EL (cell line): ENCODE measurements at places on chromosomes 7 and 10.
A peak's percentile ranks its signal among the peaks of the same experiment; 100 is the strongest.

DNA sequence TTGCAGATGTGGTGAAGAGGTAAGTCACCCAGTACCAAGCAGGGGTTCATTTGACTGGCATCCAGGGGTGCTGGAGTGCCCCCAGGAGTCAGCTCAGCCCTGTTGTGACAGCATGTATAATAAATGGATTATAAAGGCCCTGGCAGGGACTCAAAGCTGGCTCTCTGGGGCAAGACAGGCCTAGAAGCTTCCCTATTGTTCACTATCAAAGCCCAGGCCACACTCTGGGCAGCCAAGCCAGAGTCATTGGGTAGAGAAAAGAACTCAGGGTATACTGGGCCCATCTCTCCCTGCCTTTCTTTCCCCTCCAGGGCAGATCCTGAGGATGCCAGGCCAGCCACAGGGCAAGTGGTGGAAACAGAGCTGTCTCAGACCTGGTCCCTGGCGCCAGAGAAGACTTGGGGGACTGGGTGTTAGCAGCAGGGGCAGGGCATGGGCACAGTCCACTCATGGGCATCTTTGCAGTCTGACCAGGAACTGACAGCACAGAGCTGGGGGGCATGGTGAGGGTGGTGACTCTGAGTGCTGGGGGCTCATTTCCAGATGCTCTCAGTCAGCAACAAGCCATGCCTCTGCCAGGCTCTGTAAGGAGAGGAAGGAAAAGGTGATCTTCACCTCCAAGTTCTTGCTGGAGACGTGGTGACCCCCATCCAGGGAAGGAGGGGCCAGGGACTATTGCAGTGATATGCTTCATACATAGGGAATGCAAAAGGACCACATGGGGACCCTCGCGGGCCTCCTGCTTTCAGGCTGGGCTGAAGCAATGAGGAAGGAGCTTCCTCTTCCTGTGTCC, 11.7 kb downstream of the RBP3 start:
- DNase-seq: no peak

- DNase-seq: peak; percentile 32
Measured at GRCh38 chr7:29557954-29558353, 5.7 kb upstream of the PRR15 start.

DNA sequence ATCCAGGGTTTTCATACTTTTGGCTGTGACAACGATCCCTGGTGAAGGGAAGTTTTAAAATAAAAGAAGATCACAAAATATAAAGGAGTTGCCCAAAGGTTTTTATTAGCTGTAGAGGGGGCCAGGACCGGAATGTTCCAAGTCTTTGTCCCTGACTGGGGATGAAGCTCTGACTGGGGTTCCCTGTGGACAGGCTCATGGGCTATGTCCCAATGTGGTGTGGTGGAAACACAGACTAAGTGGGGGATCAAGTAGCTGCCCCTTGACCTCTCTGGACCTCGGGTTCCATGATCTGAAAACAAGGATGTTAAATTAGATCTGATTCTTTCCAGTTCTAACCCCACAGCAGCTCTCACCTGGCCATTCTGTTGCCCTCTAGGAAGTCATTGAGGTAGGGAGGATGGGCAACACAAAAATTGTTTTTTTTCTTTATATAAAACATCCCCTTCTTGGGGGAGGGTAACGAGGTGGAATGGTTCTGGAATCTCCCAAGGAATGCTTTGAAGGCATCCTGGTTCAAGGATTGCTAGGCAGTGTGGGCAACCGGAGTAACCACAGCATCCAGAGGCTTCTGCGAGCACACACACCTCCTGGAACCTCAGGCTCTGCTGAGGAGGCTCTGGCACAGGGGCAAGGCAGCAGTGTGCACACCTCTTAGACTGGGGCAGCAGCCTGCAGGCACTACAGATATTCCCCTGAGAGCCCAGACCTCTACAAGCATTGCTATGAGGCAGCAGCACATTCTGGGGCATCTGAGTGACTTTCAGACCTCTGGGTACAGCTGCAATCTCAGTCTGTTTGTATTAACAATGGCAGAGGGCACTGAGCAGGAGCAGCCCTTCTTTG, 21.4 kb upstream of the CRYGN start:
- no peak for DNase-seq

- no peak for DNase-seq
Measured at GRCh38 chr10:76049581-76050290, 618.3 kb downstream of the LRMDA start.

- no peak for DNase-seq
Measured at GRCh38 chr7:150657526-150657925, 25.3 kb upstream of the GIMAP6 start.

DNA sequence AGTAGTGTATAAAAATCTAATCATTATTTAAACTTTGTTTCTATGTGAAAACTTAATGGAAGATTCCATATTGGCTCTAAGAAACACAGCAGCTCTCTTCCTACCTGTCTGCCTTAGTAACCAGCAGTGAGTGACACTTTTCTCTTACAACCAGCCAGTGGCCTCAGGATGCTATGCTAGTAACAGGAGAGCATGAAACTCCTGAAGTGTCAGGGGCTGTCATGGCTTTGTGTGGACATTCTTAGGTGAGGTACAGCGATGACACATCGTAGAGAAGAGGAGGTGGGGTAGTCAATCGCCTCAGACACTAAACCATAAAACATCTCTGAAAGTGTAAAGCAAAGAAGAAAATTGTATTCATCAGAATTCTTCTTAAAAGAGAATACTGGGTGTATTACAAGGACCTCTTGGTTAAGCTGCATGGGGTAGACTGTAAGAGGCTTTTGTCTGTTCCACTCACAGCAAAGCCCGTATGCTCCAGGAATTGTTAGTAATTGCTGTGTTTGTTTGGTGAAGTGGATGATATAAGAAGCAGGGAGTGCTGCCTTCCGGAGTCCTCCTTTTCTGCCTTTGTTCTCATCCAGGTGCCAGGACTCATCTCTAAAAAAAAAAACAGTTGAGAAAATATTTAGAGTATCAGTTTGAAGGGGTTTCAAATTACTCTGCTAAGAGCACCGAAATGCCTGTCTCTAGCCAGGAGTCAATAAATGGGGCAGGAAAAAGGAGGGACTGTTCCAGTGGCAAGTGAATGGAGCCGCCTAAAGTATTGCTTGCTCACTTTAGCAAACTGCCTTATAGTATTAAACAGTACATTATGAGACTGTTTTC, 518.8 kb downstream of the CNTNAP2 start:
- DNase-seq: no peak

DNA sequence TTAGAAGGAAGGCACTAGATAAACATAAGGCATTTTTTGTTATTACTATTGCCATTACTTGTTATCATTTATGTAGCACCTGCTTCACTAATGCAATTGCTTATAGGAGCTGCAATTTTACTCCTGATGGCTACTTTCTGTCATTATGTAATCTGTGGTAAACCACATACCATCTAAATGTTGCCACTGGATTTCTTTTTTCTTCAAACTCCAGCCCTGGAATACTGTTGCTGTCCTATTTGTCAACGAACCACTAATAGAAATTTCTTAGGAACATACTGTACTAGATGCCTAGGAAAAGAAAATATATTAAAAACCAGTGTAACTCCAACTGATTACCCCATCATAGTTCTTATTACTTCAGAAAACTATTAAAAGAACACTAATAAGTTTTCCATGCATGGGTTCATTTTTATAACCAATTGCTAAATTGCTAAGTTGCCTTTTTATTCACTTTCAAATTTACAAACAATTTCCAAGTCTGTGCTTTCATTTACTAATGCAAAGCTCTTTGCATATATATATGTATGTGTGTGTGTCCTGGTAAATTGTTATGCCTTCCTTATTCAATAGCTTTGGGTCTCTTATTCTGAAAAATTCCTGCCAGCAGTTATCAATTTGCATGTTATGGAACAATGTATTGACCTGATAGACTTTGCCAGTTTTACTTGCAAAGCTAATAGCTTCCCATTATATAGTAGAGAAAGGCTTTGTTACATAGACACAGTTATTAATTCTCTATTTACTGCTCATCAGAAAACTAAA, 287.4 kb downstream of the EXOC4 start:
- DNase-seq: no peak

DNA sequence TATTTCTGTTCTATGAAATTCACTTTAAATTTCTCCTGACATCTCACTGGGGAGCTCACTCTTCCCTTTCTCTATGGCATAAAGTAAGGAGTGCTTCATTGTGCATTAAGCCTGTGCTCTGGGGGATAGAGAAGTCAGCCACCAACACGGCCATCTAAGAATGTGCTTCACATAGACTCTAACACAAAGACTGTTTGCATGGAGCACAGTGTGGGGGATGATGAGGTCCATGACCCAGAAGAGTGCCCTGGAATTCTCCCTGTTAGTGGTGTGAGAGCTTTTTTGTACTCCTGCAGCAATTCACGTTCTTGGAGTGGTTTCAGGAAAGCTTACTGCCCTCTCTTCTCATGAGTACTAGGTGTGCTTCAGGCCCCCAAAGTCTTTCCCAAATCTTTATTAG, 43.9 kb upstream of the PDZD8 start:
- no peak for DNase-seq

- DNase-seq: no peak
Measured at GRCh38 chr10:79449181-79450146, 4.0 kb upstream of the ZCCHC24 start.

DNA sequence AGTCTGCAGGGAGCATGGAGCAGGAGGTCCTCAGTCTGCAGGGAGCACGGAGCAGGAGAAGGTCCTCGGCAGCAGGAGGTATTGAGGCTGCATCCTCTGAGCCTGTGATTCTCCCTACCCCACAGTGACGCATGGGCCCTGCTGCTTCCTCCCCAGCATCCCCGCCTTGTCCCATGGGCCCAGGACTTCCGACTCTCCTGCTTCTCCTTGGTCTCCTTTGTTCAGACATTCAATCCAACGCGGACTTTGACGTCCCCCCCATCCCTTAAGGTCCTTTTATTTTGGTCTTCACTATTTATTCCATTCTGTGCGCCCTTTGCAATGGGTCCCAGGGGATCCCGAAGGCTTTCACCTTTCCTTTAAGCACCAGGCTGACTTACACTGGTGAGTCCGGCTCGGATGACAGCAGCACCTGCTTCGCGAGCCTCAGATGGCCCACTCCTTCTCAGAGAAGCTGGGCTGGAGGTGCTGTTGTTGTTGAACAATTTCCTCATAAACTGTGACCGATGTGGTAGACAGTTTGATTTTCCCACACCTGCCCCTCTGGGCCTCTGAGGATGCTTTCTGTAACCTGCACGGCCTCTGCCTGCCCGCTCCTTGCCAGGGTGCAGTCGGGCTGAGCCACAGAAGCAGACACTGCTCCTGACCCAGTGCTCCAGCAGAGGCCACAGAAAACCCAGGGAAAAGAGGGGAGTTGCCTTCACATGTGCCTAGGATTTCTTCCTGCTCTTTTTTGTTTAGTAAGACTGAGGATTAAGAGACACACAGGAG, 407.2 kb upstream of the SHH start:
- no peak for DNase-seq

GRCh38 chr7:76505168-76506080, 4.9 kb upstream of the UPK3B start:
- no peak for DNase-seq

- no peak for DNase-seq
Measured at GRCh38 chr10:104096692-104097091, 11.0 kb upstream of the COL17A1 start.

- no peak for DNase-seq
Measured at GRCh38 chr10:6458814-6459213, 121.3 kb downstream of the PRKCQ start.

GRCh38 chr7:54932818-54933543, 85.8 kb upstream of the EGFR start:
- peak; percentile 87 for DNase-seq

- DNase-seq: no peak
Measured at GRCh38 chr7:155836216-155837125, 24.2 kb upstream of the SHH start.

- DNase-seq: no peak
Measured at GRCh38 chr10:59175538-59176240, 754 bp upstream of the PHYHIPL start.

DNA sequence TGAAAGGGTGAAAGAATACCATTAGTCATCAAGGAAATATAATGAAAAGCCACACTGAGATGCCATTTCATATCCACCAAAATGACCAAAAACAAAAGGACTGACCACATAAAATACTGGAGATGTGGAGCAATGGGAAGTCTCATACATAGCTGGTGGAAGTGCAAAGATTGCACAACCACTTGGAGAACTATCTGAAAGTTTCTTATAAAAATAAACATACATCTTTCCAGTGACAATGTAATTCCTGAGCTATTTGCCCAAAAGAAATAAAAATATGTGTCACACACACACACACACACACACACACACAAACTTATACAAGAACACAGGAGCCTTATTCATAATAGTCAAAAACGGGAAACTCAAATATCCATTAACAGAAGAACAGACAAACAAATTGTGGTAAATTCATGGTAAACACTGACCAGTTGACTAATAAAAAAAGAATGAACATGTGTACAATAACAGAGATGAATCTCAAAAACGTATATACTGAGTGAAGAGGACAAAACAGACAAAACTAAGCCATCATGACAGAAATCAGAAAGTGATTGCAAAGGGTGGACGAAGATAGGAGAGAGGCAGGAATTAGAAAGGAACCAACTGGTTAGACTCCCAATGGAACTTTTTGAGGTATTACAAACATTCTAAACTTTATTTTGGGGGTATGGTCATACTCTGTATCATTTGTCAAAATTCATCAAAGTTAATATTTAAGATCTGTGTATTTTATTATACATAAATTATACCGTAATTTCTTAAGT, 21.5 kb downstream of the WASL start:
- DNase-seq: peak; percentile 91

DNA sequence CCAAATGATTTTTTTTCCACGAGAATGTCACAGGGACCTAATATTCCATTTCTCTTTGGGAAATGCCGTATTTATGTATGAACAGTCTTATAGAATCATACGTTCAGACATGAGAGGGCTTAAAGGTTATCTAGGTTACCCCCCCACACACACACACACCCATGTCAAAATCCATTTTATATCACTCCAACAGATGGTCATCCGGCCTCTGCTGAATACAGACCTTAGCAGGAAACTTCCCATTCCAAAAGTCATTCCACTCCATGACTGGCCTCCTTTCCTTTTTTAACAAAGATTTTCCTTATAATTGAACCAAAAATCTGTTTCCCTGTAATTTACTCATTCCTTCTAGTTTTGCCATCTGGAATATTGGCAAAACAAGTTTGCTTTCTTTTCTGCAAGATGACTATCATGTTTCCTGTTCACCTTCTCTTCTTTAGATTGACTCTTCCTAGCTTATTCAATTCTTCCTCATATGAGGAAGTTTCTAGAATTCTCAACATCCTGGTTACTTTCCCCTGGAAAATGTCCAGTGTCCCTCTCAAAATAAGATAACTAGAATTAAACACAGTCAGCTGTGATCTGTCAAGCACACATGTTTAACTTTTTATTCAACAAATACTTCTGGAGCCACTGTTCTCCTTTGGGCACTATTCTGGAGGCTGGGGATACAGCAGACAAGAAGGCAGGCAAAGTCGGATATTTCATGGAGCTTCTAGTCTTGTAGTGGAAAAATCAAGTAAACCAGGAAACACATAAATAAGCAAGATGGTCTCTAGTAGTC, 276.5 kb upstream of the LRGUK start:
- DNase-seq: no peak

DNA sequence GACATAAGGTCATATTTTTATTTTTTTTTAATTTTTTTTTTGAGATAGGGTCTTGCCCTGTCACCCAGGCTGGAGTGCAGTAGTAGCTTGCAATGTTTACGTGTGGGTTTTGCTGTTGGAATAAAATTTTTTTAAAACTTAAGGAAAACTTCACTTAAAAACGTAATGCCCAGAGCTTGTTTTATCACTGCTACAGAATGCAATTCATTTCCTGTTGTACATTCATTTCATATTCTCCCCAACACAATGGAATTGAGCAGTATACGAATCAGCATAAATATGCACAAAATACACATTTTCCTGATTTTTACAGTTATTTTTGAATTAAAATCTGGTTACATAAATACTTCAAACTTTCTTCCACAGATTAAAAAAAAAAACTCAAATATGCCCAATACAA, 40.3 kb downstream of the RSU1 start:
- no peak for DNase-seq
